ENCODE measurements at places on chromosomes 16 and 17.
A peak's percentile ranks its signal among the peaks of the same experiment; 100 is the strongest.

DNA sequence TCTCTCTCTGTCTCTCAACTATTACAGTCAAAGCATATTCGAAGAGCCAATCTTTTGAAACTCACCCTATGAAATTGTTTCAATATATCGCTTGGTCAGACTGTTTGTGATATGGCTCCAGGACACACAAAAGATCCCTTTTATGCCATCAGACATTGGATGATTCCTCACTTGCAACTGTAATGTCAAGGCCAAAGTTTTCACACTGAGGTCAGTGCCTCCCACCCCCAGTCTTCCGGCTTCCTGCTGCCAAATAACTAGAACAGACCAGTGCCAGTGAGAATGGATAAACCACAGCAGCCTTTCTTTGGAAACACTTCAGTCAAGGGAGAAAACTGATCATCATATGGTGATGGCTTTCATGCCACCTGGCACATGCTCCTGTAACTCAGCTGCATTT is 321.9 kb upstream of the ZFHX3 start:
- no peak for DNase-seq

DNA sequence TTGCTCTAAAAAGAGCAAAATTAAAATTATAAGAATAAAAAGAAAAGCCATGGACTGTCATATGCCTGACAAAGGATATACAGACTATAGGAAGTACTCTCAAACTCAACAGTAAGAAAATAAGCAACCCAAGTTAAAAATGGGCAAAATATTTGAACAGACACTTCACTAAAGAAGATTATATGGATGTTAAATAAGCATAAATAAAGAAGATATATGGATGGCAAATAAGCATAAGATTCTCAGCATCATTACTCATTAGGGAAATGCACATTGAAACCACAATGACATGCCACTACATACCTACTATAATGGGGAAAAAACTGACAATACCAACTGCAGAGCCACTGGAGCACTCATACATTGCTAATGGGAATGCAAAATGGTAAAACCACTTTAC is 14.9 kb upstream of the BEAN1 start:
- no peak for DNase-seq

GRCh38 chr16:88721236-88721635 is 14.9 kb downstream of the CTU2 start:
- no peak for DNase-seq

- no peak for DNase-seq
Measured at GRCh38 chr17:40474419-40475002, 26.9 kb downstream of the TNS4 start.

- no peak for DNase-seq
Measured at GRCh38 chr16:48608871-48609651, 919 bp downstream of the N4BP1 start.

- no peak for DNase-seq
Measured at GRCh38 chr17:12727076-12727760, 61.5 kb downstream of the MYOCD start.

- no peak for DNase-seq
Measured at GRCh38 chr16:3952737-3953131, 72.2 kb upstream of the CREBBP start.

GRCh38 chr17:50283246-50283645 is 9.0 kb downstream of the TMEM92 start:
- no peak for DNase-seq

DNA sequence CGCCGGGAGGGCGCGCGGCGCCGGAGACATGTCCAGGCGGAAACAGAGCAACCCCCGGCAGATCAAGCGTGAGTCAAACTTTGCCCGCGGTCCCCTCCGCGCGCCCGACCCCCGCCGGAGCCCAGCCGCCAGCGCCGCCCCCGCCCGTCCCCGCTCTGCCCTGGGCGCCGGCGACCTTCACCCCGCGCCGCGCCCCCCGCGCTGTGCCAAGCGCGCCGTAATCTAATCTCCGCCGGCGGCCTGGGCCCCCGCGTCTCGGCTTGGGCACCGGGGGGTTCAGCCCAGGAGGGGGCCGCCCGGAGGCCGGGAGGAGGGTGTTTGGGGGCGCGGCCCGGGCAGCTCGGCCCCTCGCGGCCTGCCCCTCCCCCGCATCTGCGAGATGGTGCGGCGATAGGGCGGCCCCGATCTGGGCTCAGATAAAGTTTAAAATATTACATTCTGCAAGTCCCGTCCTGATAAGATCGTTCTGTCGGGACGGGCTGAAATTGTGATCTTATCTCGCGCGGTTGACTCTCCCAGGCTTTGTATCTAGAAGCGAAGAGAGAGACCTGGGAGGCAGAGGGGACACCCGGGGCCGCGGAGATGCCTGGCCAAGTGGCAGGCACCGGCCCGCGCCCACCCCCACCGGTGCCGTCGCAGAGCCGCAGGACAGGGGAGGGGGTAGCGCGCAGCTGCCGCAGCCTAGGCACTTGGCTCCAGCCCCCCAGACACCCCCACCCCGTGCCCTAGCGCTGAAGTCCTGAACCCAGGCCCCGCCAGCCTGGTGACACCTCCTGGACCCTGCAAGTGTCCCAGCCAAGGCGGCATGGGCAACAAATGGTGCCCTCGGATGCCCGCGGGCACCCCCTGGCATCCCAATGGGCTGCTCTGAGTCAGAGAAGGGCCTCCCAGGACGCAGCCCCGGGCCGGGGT is 787 bp downstream of the ZFPM1 start:
- peak; percentile 75 for DNase-seq

DNA sequence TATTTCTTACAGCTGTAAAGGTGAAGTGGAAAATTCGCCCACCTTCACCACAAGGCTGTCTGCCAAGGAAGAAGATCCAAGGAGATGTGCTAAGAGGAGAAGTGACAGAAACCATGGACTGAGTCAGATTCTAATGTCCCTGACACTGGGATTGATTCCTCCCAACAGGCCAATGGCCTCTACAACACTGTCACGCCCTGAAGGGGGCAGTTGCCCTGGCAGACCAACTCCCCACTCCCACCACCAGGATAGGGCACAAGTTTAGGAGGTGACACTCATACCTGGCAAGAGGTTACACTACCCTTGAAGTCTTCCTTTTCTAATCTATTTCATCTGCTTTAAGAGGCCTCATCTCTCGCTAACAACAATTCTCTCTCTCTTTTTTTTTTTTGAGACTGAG is 16.1 kb downstream of the PIP4K2B start:
- DNase-seq = no peak

DNA sequence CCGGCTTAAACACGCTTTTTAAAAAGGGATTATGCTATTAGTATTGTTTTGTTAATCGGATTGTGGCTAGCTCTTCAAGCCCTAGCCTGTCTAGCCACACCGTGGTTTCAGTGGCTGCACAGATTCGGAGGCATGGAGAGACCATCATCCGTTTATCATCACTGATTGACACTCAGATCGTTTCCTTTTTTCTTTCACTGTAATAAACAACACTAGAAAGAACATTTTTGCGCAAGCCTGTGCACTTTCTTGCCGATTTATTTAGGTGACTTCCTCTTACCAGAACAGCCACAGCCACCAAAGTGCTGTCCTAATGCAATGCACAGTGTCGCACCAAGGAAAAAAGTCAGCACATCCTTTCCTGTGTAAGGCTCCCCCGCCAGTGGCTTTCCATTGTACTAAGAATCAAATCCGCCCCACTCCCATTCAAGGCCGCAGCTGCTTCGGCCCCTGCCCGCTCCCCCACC is 78.2 kb downstream of the CRISPLD2 start:
- no peak for DNase-seq

DNA sequence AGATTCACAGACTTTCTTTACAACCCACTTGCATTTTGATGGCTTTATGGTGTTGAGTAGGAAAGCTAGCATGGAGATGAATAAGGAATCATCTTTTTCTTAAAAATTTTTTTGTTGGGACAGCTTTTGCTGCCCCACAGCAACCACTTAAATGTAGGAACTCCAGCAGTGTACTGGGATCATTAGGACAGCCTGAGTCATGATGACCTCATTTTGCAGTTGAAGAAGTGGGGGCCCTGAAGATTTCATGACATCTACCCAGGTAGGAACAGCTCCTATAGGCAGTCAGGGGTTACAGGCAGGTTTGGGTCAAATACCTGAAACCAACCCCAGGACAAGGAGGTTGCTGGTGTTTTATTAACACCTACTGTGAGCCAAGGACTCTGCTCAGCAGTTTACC is 2.1 kb downstream of the METTL22 start:
- DNase-seq = no peak

DNA sequence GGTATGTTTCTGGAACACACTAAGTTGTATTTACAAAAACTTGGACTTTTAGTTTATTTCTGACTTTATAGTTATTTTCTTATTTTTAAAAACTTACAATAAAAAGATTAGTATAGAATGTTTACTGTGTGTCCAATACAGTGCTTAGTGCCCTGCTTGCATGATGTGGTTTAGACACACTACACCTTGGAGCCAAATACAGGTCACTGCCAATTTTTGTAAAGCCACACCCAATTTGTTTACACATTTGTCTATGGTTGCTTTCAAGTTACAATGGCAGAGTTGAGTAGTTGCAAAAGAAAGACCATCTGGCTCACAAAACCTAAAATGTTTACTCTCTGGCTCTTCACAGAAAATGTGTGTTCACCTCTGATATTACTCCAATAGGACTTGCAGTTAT is 807.1 kb downstream of the KCNJ2 start:
- DNase-seq = no peak

DNA sequence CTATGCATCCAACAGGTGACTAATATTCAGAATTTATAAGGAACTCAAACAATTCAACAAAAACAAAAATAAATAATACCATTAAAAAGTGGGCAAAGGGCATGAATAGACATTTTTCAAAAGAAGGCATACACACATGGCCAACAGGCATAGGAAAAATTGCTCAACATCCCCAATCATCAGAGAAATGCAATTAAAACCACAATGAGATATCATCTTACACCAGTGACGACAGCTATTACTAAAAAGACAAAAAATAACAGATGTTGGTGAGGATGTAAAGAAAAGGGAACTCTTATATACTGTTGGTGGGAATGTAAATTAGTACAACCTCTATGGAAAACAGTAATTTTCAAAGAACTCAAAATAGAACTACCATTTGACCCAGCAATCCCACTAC is 250.4 kb upstream of the N4BP1 start:
- DNase-seq = no peak

- no peak for DNase-seq
Measured at GRCh38 chr16:85112364-85112763, at the start of gene CIBAR2. Gene CIBAR2 (minus strand): TSS chr16:85112472. CDS start chr16:85112352, 120 bp downstream.

GRCh38 chr16:6698548-6698947 is 634.1 kb upstream of the RBFOX1 start:
- DNase-seq = no peak

GRCh38 chr17:9104370-9105041 is 83.2 kb downstream of the NTN1 start:
- DNase-seq = no peak

GRCh38 chr16:28898266-28898665 is 20.0 kb downstream of the ATP2A1 start:
- no peak for DNase-seq

DNA sequence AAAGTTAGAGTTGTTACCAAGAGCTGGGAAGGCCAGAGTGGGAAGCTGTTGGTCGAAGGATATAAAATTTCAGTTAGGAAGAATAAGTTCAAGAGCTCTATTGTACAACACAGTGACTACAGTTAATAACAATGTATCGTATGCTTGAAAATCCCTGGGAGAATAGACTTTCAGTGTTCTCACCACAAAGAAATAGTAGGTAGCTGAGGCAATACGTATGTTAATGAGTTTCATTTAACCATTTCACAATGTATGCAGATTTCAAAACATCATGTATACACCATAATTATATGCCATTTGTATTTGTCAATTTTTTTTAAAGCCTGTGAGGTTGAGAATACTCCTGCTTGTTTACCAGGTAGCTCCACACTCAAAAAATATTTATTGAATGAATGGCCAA is 41.5 kb upstream of the MYOCD start:
- no peak for DNase-seq

GRCh38 chr16:57345021-57345420 is 13.6 kb upstream of the CCL22 start:
- DNase-seq = peak; percentile 9

DNA sequence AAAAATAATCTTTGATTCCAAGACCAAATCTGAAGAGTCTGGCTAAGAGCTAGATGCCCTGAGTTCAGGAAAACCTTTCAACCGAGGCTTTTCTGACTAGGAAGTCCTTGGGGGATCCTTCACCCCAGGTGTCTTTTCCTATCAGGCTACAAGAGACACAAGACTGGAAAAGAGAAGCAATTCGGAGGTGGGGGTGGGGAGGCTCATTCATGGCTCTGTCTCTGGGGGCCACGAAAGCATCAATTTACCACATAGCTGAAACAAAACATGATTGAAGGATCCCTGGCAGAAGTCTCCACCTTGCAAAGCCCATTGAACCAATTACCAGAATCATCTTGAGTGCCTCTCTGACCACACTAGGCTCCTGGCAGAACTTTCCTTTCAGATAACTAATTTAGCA is 239.8 kb upstream of the SALL1 start:
- DNase-seq = no peak

- DNase-seq = peak; percentile 79
Measured at GRCh38 chr17:1294157-1294717, 14.8 kb downstream of the TRARG1 start.

DNA sequence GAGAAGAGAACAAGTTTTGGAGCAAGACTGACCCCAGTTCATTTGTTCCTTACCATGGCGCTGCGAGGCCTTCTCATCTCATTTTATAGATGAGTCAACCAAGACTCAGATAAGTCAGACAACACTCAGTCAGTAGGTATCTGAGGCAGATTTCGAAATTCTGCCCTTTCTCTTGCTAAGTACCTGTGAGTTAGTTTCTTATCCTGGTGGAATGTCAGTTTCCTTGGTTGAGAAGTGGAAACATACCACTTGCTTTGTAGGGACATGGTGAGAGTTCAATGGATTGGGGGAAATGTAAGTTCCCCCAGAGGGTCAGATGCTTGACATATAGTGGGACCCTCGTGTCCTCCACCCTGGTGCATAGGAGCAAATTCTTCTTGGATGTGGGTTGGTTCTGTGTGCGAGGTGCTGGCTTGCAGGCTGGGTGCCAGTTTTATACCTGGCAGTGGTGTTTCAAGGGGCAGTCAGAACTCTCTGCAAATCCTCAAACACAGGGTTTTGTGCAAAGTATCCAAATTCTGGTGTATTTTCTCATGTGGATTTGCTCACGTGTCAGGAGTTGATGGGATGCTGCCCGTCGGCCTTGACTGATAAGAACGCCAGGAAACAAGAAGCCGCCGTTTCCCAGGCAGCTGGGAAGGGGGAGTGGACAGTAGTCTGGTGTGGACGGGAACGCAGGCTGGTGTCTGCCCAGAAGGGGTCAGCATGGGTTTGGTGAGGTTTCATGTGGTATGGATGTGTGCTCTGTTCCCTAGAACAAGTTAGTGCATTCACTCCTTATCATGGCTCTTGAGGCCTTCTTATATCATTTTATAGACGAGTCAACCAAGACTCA is 61.1 kb upstream of the CIBAR2 start:
- DNase-seq = no peak
